Stimulated activated CD8-positive, alpha-beta memory T cell treated with anti-CD3 and anti-CD28 coated beads, Interleukin-7, amount 100 ng/mL, for 1 hour (primary cell): ENCODE measurements at places on chromosomes 13 and 19.

DNA sequence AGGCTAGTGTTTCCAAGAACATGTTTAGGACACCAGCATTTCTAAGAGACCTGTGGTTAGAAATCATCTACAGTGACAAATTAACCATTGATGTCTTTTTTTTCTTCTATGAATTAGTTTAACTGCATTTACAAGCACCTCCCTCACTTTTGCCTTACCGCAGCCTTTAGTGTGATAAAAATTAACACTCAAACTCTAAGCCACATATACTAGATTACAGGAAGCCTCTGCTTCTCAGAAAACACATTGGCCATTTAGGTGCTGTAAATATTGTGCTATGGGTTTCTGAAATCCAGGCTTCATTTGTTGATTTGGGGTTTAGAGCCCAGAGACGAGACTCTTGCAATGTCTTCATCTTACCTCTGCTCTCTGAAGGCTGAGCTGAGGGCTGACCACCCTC lies 34.6 kb upstream of the OLFM4 start:
- no peak for DNase-seq

GRCh38 chr19:15154002-15154612 lies 46.7 kb downstream of the NOTCH3 start:
- DNase-seq: no peak

DNA sequence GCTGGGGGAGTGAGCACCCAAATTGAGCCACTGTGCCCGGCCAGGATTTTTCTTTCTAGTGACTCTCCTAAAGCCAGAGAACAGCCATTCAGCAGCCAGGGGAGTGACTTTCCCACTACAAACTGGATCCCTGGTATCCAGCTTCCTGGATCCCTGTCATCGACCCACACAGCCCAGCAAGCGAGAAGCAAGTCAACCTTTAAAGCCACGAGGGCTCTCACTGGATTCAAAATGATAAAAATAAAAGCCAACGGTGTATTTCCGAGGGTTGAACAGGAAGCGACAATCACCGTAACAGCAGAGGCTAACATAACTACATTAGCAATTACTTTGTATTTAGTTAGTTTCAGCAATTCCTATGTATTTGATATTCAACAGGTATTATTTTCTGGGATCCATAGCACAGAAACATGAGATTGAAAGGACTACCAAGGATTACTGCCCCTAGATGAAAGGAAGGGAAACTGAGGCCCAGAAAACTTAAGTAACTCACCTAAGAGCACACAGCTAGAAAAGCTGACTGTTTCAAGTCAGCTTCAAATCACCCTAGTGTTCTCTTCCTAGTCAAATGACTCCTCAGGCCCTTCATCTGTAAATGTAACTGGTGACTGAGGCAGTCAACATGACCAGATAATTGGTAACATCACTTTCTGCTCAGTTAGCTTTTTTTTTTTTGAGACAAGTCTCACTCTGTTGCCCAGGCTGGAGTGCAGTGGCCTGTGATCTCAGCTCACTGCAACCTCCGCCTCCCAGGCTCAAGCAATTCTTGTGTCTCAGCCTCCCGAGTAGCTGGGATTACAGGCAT lies 2.7 kb downstream of the RFX1 start:
- DNase-seq: no peak

- no peak for DNase-seq
These were observed 19.6 kb upstream of the SHKBP1 start for GRCh38 chr19:40556953-40557530.

GRCh38 chr19:16327911-16328823 lies 3.5 kb downstream of the KLF2 start:
- DNase-seq: no peak

- DNase-seq: no peak
These were observed 51.6 kb downstream of the CHST8 start for GRCh38 chr19:33673258-33673875.

- no peak for DNase-seq
These were observed 82.4 kb upstream of the IRS2 start for GRCh38 chr13:109868578-109869311.

DNA sequence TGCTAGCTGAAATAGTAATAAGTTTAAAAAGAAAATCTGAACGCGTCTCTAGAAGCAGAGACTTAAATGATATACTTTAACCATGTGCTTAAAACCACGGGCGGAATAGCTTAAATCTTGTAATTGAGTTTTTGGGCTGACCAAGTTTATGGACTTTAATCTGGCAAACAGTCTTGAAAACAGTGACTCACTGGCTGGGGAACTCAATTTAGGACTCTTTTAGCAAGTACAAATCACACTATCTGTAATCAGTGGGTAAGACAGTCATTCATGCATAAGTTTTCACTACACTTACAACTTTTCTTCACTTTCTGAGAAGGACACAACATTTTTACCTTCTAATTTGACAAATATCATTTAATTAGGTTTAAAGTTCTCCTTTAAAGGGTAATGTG lies 26.8 kb downstream of the ZNF627 start:
- DNase-seq: no peak

DNA sequence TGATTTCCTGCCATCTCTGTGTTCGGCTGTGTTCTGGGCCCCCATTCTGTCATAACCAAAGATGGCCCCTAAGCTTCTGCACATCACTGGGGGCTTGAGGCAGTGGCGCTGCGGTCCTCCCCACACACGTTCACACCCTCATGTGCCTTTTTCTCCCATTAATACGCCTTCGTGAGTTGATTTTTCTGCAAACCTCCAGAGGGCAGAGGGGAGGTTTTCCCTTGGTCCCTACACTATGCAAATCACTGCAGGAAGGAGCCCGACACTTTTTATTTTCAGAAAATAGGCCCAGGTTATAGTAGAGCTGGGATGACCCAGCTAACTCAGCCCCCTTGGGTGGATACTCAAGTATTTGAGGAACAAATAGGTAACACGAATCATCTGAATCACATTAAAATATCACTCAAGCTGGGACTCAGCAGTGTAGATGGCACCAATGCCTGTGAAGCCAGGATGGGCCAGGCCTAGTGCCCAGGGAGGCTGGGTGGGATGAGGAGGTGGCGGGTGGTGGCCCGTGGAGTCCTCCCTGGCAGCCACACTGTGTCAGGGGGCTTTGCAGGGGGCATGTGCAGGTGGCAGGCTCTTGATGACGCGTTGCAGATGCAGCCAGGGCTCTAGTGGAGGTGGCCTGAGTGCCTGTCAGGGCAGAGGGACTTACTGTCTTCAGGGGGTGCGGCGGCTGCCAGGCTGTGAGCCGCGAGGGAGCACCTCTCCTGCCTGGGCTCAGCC lies 234.3 kb downstream of the TEX29 start:
- no peak for DNase-seq

GRCh38 chr19:19443902-19444680 lies 38.6 kb downstream of the GATAD2A start:
- DNase-seq: no peak

GRCh38 chr19:47022541-47023447 lies 3.2 kb downstream of the NPAS1 start:
- no peak for DNase-seq

DNA sequence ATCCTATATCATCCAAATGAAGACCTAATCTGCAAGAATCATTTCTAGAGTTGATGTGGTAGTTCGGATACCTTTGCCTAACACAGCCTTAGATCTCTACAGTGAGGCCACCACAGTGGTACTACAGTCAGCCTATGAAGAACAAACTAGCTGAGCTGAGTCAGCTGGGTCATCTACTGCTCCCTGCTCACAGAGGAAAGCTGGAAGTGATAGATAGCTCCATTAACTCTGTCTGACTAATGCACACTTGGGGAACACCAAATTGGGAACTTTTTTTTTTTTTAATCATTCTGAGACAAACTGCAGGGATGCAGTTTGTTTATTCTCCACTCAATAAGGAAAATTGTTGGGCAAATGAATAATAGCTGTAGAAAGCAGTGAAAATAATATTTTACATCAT lies 1160.6 kb downstream of the PCDH9 start:
- no peak for DNase-seq

- no peak for DNase-seq
These were observed 3.4 kb downstream of the RPL36 start for GRCh38 chr19:5693195-5694166.

- DNase-seq: no peak
These were observed 405.7 kb upstream of the SLC10A2 start for GRCh38 chr13:103471896-103472295.

- no peak for DNase-seq
These were observed 248.5 kb downstream of the KCTD12 start for GRCh38 chr13:76637641-76638141.

GRCh38 chr13:66665991-66666390 lies 564.1 kb downstream of the PCDH9 start:
- DNase-seq: no peak

- DNase-seq: no peak
These were observed 1.5 kb upstream of the ZNF561 start for GRCh38 chr19:9622531-9622930.

- no peak for DNase-seq
These were observed 189.6 kb upstream of the CSNK1A1L start for GRCh38 chr13:37295071-37295470.

GRCh38 chr13:112074139-112074865 lies 7.4 kb downstream of the SOX1 start:
- DNase-seq: no peak

- DNase-seq: no peak
These were observed 1.6 kb downstream of the TRIM28 start for GRCh38 chr19:58545286-58546018.

DNA sequence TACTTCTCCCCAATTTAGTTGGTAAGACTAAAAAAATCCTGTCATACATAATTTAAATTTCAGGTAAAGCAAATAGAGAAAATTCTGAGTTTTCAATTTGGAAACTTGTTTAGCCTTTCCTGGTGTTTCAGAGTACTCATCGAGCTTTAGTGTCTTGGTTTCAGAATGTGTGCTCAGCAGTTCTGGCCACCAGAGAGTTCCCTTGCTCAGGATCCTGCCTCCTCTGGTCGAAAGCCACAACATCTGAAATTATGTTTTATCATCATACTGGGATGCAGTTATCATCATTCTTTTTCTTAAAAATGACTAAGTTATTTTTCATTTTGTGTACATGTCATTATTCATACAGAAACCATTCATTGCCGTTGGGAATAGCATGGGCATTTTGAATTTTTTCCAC lies 263.2 kb upstream of the SPRY2 start:
- DNase-seq: no peak

- no peak for DNase-seq
These were observed 199.8 kb downstream of the DNAJC15 start for GRCh38 chr13:43223216-43223615.

GRCh38 chr19:44282846-44283245 lies 22.0 kb downstream of the ZNF235 start:
- no peak for DNase-seq

- no peak for DNase-seq
These were observed 209.7 kb downstream of the KATNAL1 start for GRCh38 chr13:30097701-30098100.

DNA sequence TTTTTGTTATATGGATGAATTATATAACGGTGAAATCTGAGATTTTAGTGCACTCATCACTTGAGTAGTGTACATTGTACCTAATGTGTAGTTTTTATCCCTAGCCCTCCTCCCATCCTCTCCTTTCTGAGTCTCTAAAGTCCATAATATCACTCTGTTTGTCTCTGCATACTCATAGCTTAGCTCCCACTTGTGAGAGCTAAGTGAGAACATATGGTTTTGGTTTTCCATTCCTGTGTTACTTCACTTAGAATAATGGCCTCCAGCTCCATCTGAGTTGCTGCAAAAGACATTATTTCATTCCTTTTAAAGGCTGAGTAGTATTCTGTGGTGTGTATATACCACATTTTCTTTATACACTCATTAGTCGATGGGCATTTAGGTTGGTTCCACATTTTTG lies 94.0 kb downstream of the SLC10A2 start:
- DNase-seq: no peak

DNA sequence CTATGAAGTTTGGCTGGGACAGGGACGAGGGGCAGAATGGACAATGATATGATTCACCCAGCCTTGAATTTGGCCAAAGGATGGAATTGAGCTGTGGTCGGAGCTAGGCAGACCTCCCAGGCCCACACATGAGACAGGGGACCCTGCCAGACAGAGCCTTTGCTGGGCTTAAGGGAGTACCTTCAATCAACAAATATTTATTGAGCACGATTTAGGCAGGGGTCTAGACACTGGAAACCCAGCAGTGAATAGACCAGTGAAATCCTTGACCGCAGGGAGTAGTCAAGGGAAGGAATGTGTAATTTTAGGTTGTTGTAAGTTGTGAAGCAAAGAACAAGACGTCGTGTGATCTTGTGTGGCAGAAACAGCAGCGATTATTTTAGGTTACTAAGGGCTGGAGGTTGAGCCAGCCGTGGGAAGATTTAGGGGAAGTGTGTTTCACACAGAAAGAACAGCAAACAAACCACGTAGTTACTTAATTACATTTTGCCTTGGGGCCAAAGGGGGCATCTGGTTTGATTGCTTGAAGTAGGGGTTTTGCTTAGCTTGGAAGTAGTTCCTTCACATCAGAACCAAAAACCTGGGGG lies 16.9 kb upstream of the AP1M2 start:
- DNase-seq: no peak

DNA sequence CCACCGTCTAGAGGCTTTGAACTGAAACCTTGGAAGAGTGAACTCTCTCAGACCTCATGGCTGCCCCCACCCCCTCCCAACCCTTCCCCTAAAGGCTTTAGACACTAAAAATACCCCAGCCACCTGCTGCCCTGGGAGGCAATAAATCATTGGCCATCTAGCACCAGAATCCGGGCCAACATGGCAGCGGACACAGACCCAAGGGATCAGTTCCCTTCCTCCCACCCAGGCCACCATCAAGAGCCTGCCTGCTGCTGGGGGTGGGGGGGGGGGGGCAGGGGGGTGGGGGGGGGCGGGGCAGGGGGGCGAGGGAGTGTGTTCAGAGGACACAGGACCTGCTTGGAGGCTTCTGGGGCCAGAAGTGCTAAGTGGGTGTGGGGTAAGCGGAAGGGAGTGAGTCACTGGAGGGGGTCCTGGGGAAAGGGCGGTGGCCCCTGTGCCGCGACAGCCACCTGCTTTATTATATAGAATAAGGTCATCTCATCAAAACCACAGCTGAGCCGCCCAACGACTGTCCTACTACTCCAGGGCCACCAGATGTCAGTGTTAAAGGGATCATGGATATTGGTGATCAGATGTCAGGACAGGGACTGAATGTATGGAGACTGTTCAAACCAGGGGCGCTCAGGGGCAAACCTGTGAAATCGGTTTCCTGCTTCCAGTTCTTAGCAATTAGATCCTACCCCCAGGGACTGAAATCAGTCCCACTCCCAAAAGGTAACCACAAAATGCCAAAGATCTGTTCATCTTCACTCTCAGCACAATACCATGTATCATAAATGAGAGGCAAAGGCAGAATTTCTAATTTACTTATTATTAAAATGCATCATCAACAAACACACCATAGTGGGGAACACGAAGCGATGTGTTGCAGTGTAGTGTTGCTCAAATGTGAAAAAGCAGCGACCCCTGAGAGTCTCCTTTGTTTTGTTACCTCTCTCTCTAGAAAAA lies 24.3 kb downstream of the ARL11 start:
- DNase-seq: no peak

DNA sequence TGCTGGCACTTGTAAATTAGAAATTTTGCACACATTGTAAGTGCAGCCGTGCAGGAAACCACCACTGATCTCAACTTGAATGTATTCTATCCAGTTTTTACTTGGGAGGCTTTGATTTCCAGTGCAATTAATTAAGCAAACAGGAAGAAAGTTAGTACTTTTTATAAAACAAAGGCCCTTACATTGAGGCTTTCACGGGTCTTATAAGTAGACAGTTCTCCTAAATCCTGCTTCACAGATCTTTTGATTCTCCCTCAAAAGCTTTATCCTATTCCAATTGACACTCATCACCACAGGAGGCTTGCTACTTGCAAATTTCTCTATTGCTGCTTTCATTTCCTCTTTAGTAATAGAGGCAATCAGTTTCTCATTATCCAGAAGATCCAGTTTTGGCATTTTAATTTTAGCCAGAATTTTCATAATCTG lies 90.1 kb downstream of the ERCC5 start:
- DNase-seq: no peak

GRCh38 chr19:12513531-12514061 lies 29.0 kb upstream of the ZNF709 start:
- no peak for DNase-seq
